Stimulated activated CD4-positive, alpha-beta T cell treated with anti-CD3 and anti-CD28 coated beads, TNF-alpha, amount 100 ng/mL, for 1 hour (primary cell): ENCODE measurements at places on chromosomes 7 and 10.

DNA sequence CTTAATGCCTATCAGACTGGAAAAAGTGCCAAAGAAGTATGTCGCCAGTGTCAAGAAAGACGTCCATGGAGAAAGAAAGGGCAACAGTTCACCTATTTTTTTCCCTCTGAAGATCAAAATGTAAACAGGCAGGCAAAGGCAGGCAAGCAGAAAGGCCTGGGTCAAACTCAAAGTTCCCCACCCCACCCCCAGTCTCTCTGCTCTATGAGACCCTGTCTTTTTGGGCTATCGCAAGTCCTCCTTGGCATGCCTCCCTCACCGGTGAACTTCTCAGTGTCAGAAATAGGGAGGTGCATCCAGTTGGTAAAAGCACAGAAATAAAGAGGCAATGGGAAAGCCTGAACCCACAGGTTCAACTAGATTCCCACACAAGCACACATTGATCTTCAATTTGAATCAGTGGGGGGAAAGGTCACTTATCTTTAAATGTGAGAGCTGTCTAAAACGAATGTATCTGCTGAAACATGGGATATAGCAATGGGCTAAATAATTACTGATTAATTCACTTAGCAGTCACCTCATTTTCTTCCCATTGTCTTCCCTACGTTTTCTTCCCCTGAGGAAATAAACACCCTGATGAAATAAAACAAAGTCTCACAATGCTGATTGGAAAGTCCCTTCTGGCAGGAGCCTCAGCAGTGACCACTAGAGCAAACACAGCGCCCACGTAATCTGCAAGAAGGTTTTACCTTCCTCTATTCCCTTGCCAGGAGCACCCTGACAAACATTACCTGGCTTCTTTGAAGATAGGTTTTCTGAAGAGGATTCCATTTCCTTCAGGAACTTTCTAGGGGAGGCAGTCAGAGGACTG, 31.1 kb downstream of the JAZF1 start:
- no peak for DNase-seq

DNA sequence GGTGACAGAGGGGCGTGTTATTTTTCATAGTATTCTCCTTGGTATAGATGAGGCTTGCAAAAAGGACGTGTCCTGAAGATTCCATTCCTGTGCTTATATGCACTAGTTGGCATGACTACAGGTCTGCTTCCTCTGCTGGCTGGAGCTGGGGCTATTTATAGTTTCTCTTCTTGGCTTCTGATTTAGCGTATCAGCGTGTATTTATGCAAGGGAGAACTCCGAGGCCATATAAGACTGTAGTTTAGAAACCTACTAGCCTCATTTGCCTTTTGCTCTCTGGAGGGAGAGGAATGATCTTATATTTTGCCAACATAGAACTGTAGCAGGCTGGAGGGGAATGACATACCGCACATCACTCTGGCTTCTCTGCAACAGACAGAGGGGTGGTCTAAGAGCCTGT, 39.7 kb downstream of the CACNB2 start:
- DNase-seq: no peak

DNA sequence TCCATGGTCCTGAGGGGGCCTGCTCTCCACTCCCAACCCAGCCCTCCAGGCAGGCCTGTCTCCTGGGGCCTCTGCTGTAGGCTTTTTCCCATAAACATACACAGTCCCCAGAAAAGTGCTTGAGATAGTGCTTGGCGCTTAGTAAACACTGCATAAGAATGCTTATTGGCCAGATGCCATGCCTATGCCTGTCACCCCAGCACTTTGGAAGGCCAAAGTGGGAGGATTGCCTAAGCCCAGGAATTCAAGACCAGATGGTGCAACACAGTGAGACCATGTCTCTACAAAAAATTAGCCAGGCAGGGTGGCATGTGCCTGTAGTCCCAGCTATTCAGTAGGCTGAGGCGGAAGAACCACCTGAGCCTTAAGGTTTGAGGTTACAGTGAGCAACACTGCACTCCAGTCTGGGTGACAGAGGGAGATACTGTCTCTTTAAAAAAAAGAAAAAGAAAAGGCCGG, 24.6 kb upstream of the ASL start:
- DNase-seq: no peak

GRCh38 chr10:127912607-127913367, 5.9 kb downstream of the PTPRE start:
- no peak for DNase-seq

- peak; percentile 26 for DNase-seq
Measured at GRCh38 chr7:50632561-50633413, 67.6 kb upstream of the DDC start.
